Hematopoietic multipotent progenitor cell treated with erythropoietin and hydrocortisone succinate and interleukin-3 and kit ligand, for 4 days (in vitro differentiated cells): ENCODE measurements at places on chromosomes 5 and 9.

GRCh38 chr5:157342822-157343402 lies 77.0 kb downstream of the CYFIP2 start:
- DNase-seq, result peak; percentile 64

GRCh38 chr9:36207016-36207415 lies 16.3 kb downstream of the CLTA start:
- DNase-seq, result no peak

GRCh38 chr9:14585730-14586473 lies 107.3 kb downstream of the ZDHHC21 start:
- DNase-seq, result peak; percentile 55

- no peak for DNase-seq
Measured at GRCh38 chr5:164431634-164432304, 926.4 kb downstream of the MAT2B start.

GRCh38 chr9:33210006-33210715 lies 29.8 kb upstream of the SPINK4 start:
- DNase-seq, result no peak

DNA sequence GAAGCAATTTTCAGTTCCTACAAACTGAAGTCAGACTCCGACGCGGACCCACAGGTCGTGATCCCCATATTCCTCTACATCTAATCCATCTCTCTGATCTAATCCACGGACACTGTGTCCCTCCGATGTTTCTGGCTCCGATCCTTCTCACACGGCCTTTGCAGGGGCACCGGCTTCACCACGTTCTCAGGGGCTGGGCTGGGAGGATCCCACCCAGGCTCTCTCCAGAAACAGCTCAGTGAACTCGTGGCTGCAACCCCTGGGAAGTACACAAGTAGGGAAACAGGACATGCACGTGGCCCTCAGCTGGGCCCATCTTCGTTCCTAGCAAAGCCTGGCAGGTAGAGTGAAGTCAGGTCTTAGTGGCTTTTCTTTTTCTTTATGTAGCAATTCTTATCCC lies 49.1 kb upstream of the OLFM1 start:
- DNase-seq, result no peak

- peak; percentile 78 for DNase-seq
Measured at GRCh38 chr9:111298731-111299598, 31.1 kb downstream of the OR2K2 start.

DNA sequence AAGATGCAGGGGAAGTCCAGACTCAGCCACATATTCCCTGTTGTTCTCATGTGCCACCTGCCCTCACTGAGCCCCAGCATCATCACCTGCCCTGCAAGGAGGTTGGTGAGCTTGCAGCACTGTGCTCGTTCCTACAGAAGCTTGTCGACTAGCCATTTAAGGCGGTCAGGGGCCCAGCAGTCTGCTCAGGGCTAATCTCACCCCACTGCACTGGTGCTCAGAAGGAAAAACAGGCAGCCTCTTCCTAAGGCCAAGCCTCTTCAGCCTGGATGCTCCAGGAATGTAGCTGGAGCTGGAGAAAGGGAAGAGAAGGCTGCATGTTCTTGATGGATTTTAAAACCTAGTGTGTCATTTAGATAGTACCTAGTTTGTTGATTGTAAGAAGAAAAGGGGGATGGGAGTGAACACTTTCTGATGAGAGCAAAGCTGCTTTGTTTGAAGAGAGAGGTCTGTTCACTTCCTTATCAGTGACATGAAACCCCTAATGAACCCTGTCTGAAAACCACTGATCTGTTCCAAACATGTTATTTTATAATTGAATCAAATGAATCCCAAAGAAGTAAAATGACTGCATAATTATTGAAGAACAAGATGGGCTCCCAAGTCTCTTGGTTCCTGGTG lies 10.6 kb upstream of the ASPN start:
- peak; percentile 33 for DNase-seq

GRCh38 chr9:133485531-133486260 lies 6.8 kb upstream of the SLC2A6 start:
- peak; percentile 71 for DNase-seq

DNA sequence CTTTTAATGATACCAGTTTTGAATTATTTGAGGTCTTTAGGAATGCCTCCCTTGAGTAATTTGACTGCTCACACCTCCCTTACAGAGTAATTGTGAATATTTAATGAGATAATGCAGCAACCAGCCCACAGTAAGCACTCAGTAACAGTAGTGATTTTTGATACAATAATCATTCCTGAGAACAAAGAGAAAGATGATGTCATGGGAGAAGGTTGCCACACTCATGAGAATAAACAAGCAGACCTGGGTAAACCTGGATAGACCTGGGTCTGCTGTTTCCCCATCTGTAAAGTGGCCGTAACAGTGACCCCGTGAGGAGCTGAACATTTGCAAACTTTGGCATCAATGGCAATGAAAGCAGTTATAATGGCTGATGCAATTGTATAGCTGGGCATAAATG lies 4.2 kb downstream of the C1QTNF2 start:
- no peak for DNase-seq

DNA sequence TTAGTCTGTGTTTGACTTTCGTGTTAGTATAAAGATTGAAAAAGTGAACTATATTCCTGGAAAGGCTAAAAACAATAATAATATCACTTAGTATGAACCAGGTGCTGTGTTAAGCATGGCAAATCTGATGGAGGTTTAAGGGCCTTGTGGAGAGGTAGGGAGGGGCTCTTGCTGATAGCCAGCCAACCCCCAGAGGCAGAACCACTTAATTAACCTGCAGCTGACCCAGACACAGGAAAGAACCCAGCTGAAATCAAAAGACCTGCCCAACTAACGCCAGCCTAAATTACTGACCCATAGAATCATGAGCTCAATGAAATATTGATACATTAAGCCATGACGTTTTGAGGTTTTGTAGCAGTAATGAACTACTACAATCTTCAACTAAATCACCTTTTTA lies 28.3 kb upstream of the TAF1L start:
- no peak for DNase-seq

GRCh38 chr5:138230981-138231589 lies 18.0 kb upstream of the CDC23 start:
- DNase-seq, result peak; percentile 52

DNA sequence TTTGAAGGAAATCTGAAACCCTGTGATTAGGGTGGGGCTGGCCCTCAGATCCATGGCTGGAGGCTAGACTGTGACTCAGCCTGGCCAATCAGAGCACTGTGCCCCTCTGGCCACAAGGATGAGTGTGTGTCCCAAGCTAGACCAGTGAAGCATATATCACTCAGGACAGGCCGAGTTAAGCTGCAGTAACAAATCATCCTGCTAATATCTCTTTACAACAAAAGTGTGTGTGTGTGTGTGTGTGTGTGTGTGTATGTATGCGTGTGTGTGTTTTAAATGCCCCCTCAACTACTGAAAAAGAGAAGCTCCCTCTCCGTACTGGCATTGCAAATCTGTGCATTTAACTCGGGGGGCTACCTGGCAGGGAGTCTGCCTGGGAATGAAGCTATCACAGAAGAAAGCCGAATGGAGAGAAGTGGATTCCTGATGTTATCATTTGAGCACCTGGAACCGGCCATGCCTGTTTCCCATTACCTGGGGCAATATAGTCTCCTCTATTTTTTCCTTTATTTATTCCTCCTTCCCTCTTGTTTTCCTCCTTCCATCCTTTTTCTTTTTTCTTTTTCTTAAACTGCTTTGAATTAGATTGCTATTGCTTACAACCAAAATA lies 25.6 kb downstream of the STC2 start:
- DNase-seq, result no peak

GRCh38 chr9:136403538-136403914 lies 3.6 kb upstream of the SNAPC4 start:
- DNase-seq, result no peak
